BE2C (cell line): ENCODE measurements at places on chromosomes 1 and 21.

DNA sequence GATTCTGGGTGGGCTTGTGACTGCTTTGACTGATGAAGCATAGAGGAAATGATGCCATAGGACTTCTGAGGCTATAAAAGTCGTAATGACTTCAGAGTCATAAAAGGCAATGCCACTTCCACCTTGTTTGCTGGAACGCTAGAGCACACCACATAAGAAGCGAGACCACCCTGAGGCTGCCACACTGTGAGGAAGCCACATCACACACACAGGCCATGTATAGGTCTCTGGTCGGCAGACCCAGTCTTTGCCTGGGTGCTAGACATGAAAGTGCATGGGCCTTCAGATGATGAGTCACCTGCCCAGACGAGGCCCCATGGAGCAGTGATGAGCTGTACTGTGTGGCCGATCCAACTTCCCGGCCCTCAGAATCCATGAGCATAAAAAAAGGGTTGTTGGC lies 14.2 kb upstream of the KANK4 start:
- no peak for DNase-seq

DNA sequence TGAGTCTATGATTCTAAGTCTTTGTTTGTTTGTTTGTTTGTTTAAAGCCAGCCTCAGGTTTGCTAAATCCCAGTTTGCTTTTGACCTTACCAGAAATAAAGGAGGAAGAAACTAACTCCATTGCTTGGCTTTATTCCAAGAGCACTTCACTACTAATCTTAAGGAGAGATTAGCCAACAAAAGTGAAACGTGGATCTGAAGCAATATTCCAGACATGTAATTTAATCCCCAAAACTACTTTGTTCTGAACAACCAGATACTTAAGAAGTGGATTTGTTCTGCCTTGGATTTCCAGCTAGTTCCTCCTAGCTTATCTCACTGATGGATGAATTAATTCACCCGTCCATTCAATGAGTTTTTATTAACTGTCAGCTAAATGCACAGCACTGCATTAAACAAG lies 15.9 kb upstream of the CEP350 start:
- no peak for DNase-seq

DNA sequence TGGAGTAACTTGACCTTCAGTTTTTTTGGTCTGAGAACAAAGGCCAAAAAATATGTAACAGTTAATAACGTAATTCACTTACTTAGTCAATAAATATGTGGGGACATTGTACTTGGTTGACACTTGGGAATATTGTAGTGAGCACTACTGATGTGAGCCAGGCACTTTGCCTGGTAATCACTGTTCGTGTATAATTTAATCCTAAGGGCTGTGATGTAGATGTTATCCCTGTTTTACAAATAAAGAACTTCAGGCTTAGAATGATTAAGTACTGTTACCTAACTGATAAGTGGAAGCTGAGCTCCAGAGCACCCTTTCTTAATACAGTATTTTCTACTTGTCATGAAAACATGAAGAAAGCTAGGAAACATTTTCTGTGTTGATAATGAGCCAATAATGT lies 28.0 kb downstream of the PTBP2 start:
- DNase-seq: no peak

GRCh38 chr1:98287626-98288025 lies 366.8 kb upstream of the DPYD start:
- no peak for DNase-seq

DNA sequence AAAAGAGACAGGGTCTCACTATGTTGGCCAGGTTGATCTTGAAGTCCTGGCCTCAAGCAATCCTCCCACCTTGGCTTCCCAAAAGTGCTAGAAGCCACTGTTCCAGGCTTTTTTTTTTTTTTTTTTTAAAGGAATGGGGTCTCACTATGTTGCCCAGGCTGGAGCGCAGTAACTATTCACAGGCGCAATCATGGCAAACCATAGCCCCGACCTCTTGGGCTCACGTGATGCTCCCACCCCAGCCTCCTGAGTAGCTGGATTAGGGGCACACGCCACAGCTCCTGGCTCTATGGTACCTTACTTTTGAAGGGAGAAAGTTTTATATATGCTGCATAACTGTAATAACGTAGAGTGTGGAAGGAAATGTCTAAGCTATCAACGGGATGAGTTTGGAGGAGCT lies 5.7 kb upstream of the ATP13A2 start:
- no peak for DNase-seq

GRCh38 chr1:68151690-68152089 lies 80.6 kb downstream of the WLS start:
- no peak for DNase-seq

- DNase-seq: no peak
Measured at GRCh38 chr1:24990779-24991641, 60.9 kb upstream of the RUNX3 start.

DNA sequence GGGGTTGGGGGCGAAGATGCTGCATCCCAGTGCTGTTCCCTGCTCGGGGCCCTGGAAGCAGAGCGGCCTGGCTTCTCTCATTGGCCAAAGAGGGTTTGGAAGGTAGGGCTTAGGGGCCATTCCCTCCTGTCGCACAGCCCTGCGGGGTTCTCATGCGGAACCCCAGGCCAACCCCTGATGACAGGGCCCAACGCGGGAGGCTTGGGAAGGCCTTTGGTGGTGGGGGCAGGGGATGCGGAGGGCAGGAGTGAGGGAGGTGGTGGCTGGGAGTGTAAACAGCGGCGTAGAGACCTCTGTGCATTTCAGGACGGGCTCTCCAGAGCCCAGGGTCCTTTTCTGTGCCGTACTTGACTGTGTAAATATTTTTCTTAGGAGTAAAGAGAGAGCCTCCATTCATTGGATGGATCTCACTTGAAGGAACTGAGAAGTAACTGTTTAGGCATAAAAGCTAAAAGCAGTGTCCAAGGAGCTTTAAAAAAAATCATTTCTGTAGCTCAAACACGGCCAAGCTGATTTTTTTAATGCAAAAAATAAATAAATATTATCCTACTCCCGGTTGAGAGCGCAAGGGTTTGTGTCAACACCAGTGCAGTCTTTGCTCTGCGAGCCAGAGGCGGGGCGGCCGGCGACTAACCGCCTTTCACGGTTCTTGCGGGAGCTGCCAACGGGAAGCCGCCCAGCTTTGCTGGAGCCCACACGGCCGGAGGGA lies 169.1 kb downstream of the PRDM16 start:
- no peak for DNase-seq

DNA sequence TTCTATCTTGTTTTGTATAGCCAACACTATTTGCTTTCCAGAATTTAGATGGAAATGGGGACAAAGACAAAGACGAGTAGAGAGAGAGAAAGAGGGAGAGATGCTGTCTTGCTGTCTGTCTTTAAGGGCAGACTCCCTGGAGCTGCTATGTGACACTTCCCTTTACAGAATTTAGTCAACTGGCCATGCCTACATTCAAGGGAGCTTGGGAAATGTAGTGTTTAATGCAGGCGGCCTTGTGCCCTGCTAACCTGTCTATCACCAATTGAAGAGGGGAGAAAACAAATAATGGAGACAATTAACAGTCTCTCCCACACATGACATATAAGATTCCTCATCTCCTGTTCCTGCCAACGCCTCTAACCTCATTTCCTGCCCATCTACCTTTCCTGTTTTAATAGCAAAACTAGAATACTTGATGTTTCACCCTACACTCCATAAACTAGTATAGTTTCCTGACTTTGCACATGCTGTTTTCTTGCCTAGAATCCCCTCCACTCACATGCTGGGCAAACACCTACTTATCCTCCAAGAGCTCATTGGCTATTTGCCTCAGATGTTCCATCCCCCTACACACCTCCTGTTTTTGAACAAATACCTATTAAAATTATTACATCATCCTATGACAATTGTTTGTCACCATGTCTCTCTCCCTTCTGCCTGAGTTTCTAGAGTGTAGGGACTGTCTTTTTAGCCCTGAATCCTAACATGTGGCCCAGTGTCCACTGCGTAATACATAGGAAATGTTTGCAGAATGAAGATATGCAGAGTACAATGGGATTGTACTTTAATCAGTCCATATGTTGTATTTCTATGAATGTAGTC lies 117.2 kb downstream of the SLC25A24 start:
- no peak for DNase-seq

GRCh38 chr1:241627453-241628259 lies 12.5 kb downstream of the CHML start:
- DNase-seq: peak; percentile 30

GRCh38 chr1:212959266-212960220 lies 9.2 kb downstream of the VASH2 start:
- no peak for DNase-seq

GRCh38 chr1:2624735-2625300 lies 8.0 kb downstream of the MMEL1 start:
- DNase-seq: no peak

GRCh38 chr1:57485643-57486042 lies 61.8 kb upstream of the DAB1 start:
- no peak for DNase-seq

DNA sequence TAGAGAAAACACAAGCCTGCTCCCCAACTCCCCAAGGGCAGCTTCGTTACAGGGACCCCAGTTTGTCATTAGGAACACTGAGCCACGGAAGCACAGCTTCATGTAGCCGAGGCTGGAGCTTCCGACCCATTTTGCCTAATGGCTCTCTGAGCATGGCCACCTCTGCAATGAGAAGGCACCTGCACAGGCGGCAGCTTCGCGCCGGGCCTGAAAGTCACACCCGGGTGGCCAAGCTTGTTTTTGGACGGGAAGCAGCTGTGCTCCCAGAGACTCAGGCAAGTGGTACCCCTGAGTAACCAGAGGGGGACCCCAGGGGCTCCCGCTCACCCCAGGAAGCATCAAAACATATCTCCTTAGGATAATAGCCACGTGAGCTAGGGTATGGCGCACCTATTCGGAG lies 80.9 kb downstream of the SLC66A1 start:
- DNase-seq: no peak

DNA sequence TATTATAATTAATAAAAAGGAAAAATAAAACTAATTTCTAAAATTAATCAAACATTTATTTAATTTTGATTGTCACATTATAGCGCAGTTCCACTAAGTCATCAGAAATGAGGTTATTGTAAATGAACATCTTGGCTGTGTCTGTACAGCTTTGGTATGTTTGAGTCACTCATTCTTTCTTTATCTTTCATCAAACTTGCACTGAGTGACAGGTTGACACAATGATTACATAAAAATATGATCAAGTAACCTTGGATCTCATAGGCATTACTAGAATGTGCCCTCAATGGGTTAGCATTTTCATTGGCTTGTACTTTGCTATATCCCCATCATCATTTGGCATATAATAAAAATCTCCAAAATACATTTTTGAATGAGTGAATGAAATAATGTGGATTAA lies 1353.2 kb upstream of the ADGRL2 start:
- no peak for DNase-seq

DNA sequence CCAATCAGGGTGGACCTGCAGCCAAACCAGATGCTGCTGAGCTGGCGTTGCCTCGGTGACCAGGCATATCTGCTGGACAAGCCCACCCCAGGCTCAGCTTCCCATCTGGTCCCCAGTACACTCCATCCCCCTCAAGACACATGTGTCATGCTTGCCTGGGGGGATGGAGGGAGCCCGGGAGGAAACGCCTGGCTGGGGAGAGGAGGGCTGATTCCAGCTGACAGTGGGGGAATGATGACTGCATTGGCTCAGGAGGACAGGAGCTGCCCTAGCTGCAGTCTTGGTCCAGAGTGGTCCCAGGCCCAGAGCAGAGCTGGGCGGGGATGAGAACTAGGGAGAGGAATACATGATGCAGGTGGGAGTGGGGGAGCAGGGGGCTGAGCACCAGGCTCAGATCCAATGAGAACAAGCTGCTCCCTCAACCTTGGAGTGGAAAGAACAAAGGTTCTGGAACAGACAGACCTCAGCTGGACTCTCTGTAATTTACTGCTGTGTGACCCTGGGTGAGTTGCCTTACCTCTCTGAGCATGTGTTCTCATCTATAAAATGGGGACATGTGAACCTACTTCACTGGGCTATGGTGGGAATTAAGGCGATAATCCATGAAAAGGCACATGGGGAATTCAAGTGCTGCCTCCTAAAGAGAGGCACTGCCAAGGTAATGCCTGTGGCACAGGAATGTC lies 23.1 kb upstream of the ECE1 start:
- DNase-seq: peak; percentile 89

DNA sequence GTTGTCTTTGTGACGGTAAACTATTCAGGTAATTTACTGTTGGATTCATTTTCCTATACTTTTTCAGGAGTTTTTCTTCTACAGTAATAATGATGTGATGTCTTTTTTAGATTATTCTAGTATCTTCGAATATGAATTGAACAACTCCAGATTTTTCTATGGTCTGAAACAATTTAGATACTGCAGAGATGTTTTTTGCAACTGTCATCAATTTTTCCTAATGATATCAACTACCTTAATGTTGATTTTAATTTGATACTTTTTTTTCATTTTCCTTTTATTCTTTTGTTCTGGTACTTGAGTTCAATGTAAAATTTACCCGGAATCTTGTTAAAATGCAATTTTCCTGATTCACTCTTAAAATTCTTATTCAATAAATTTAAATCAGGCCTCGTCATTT lies 110.4 kb downstream of the KCNT2 start:
- no peak for DNase-seq

- no peak for DNase-seq
Measured at GRCh38 chr1:57866998-57867397, 443.1 kb upstream of the DAB1 start.

GRCh38 chr1:215835951-215836350 lies 268.8 kb downstream of the KCTD3 start:
- no peak for DNase-seq

- no peak for DNase-seq
Measured at GRCh38 chr1:166133276-166133841, 33.4 kb downstream of the FAM78B start.

GRCh38 chr1:153447498-153448170 lies 12.8 kb downstream of the S100A7 start:
- DNase-seq: no peak

GRCh38 chr1:240100371-240100934 lies 8.8 kb downstream of the FMN2 start:
- DNase-seq: no peak

GRCh38 chr1:25699500-25700143 lies 83.0 kb downstream of the MAN1C1 start:
- DNase-seq: peak; percentile 38

GRCh38 chr1:5637171-5637570 lies 355.1 kb downstream of the NPHP4 start:
- peak; percentile 15 for DNase-seq

DNA sequence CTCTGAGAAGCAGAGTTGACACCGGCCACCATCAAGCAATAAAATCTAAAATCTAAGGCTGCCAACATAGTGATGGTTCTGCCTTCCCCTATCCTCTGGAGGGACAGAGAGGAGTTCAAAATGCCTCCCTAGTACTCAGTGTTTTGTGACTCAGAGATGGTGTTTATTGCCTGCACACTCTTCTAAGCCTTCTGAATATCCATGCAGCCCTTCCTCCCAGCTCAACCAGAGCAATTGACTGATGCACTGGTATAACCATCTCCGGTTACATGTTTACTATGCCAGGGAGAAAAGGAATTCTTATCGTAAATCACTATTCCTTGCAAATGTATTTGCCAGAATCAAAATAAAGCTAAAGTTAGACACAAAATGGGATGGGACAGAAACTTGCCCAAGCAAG lies 132.9 kb upstream of the RAB4A start:
- DNase-seq: no peak

DNA sequence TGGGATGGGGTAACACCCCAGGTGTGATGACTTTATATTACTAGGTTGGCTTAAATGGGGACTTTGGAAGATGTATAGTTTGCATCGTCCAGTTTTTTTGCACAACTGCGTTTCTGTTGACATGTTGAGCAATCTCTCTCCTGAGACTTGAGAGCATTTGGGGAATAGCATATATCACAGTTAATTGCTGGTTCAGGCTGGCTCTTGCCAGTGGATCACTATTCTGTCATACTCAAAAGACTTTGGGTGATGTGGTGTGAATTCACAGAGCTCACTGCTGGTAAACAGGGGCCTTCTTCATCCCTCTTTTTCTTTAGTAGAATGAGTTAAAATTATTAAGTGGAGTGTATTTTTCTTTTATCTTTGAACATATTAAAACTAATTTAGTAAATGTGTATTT lies 44.3 kb downstream of the LHX9 start:
- DNase-seq: no peak
